ENCODE measurements at places on chromosomes 16 and 17.
A peak's percentile ranks its signal among the peaks of the same experiment; 100 is the strongest.

- DNase-seq, result no peak
Observed at GRCh38 chr16:75433732-75434413, 570 bp upstream of the CFDP1 start.

DNA sequence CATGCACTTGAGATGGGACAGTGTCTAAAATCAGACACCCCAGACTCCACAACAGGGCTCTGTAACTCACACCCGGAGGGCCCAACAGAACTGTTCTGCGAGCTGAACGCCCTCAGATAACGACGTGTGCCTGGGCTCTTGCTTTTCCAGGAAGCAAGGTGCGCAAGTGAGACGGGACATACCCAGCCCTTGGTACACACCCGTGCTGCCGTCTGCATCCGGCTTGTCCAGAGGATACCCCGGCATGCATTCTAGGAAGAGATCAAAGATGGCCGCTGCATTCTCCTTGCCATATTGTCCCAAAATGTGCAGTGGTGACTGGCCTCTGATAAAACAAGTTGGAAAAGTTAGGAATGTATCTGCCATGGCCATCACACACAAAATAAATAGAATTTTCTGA, 29.4 kb downstream of the CYB5D2 start:
- DNase-seq, result no peak

GRCh38 chr17:7610641-7611040, 4.1 kb downstream of the FXR2 start:
- no peak for DNase-seq

GRCh38 chr17:61484174-61484573, 32.0 kb downstream of the TBX4 start:
- DNase-seq, result no peak

- DNase-seq, result no peak
Observed at GRCh38 chr16:50202926-50203624, 50.0 kb downstream of the TENT4B start.

- no peak for DNase-seq
Observed at GRCh38 chr16:84600343-84601229, 17.3 kb downstream of the COTL1 start.

- no peak for DNase-seq
Observed at GRCh38 chr16:20329392-20330138, 2.3 kb upstream of the GP2 start.

DNA sequence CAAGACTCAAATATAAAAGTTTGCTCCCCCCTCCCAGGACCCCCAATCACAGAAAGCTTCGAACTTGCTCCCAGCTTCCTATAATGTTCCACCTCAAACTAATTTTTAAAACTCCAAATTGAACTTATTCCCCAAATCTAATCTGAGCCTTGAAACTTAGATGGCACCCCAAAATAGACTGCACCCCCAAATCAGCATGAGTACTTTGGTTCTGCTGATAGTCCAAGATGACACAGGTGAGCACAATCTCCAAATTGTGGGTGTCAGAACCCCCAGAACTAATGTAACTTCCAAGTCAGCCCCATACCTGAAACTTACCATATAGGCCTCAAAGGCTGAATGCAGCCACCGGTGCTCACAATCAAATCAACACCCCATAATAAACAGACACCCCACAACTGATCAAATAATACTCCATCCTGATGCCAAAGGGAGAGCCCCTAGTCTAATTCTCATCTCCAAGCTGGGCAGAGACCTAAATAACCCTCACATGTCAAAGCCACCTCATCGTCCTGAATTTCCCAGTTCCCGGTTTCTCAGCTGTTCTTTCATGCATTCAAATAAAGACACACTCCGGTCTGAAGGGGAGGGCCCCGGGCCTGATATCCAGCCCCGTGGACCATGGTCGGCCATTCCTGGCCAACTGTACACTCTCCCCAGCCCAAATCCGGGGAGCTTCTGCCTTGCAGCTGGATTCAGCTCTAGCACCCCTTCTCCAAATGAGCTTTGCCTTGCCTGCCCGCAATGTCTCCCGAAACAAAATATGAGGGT, 1.8 kb upstream of the BCL6B start:
- DNase-seq, result no peak

DNA sequence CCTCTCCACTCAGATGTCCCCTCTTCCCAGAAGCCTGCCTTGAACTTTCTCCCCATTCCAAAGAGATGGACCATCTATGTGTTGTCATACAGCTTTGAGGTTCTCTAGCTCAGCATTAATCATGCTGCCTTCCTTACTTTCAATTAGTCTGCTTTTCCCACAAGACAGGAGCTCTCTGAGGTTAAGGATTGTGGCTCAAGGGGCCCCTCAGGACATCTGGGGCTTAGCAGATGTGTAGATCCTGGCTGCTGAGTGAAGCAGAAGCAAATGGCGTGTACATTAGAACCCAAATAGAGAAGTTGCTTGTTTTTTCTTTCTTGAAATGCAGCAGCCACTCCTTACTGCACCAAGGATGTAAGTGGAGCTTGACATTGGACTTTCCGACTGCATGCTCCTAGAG, 330.5 kb upstream of the TNRC6C start:
- no peak for DNase-seq

DNA sequence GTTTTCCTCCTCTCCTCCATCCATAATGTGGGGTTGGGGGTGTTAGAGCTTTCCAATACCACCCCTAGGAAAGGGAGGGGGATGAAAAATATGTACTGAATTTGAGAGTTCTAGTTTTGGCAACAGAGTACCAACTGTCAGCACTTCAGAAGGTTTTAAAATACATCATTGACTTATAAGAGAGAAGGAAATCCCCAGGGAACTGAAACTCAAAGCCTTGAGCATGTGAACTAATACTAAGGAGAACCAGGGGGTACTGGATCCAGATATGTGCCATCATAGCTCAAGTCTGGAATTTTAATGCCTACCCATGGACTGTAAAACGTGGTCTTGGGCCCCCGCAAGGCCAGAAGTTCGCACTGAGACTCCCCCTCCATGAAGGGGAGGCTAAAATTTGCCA, 15.8 kb downstream of the CACNG5 start:
- no peak for DNase-seq

GRCh38 chr16:88907768-88908167, 41.3 kb upstream of the PABPN1L start:
- no peak for DNase-seq

- no peak for DNase-seq
Observed at GRCh38 chr17:7704601-7705268, at the start of gene EFNB3. EFNB3 (plus strand) TSS chr17:7705202; CDS start chr17:7705599, 397 bp downstream.

GRCh38 chr16:87317750-87318644, 805 bp upstream of the C16orf95 start:
- no peak for DNase-seq

DNA sequence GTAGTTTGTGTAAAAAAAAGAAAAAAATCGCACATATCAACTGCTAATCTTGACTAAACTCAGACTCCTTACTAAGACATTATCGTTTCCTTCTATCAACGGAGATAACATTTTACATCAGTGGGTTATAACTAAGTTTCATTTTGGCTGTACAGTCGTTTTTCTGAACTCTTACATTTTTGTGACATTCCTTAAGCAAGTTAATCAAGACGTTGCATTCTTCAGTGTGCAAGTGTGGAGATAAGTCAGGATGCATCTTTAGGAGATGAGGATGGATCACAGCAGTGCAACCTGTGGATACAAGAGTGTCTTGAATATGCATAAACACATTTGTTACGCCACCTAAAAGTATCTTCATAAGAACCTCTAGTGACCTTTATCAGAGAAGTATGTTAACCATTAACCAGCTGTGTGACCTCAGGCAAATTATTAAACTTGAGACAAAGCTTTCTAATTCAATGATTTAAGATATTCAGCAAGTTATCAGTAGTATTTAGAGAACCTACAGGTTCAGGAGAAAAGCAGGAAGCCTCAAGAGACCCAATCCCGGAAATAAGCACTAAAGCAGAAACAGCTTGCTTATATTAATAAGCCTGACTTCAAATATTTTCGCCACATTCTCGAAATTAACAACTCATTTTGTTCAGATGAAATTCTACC, 9.4 kb downstream of the CMC2 start:
- no peak for DNase-seq

GRCh38 chr16:85898521-85899442, at the start of gene IRF8:
IRF8 (plus strand) TSS chr16:85899162; CDS start chr16:85903016, 3,854 bp downstream.
- DNase-seq, result peak; percentile 45

DNA sequence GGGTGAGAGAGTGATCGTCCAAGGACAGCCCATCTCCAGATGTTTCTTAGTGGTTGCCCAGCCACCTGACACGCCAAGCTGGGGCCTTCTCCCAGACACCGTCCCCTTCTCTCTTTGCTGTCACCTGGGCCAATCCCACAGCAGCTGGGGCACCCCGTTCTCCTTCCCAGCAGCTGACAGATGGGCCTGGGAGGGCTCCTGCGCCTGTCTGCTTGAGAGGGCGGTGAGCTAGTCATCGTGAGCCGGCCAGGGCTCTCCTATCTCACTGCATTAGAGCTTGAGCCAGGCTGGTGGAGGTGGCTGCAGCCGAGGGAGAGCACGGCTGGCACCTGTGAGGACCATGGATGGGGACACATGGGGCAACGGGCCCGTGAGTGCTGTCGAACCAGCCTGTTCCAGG, 41.2 kb downstream of the RAB11FIP3 start:
- no peak for DNase-seq

DNA sequence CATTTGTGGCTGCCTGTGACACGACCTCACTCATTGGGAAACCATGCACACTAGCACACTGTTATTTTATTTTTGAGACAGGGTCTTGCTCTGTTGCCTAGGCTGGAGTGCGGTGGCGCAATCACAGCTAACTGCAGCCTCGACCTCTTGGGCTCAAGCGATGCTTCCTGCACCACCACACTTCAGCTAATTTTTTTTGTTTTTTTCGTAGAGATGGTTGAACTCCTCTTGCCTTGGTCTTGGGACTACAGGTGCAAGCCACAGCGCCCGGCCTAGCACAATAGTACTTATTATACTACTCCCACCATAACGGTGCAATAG, 2.8 kb upstream of the NPTX1 start:
- DNase-seq, result no peak

GRCh38 chr16:77594799-77595596, 127.3 kb upstream of the NUDT7 start:
- no peak for DNase-seq

DNA sequence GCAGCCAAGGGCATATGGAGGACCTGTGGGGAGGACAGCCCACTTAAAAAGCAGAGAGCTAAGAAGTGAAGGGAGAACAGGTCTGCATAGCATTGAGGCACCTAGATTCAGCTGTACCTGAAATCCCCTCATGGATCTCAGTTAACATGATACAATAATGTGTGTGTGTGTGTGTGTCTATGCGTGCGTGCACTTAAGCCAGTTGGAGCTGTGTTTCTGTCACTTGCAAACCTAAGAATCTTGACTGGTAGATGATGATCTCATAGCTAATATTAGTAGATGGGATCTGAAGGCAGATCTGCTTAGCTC, 1.7 kb upstream of the ITPRIPL2 start:
- no peak for DNase-seq

DNA sequence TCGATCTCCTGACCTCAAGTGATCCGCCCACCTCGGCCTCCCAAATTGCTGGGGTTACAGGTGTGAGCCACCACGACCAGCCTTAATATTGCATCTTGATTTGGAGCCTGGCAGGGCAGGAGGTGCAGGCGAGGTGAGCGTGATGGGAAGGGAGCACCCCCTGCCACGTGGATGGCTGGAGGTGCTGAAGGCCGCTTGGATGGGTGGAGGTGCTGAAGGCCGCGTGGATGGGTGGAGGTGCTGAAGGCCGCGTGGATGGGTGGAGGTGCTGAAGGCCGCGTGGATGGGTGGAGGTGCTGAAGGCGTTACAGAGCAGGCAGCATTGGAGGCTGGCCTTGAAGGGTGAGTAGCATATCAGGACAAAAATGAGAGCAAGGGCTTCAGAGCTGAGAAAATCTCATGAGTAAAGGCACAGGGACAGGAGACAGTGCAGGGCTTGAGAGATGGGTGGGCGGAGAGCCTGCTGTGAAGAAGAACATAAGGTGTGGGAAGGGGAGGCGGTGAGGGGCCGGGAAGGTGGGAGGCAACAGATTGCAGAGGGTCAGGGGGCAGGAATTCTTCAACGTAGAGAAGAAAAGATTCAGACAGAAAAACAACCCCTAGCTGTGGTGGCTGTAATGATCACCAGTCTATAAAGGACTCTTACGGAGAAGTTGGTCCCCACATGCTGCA, 101.7 kb upstream of the SEC14L1 start:
- no peak for DNase-seq

GRCh38 chr16:70341600-70341999, 5.1 kb upstream of the DDX19A start:
- DNase-seq, result no peak

DNA sequence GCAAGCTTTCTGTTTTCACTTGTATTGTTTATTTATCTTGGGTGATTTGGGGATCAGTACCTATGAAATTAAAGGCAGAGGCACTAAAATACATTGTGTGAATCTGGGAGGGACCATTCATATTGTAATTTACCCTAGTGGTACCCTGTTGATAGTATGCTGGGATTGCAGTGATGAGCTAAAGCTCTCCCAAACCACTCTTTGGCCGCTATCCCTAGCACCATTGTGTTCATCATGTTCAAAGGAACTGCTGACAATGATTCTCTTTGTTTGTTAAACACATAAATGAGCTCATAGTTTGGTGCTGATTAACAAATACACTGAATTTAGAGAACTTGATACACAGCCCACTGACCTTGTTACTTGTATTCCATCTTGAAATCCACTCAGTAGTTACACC, 1469.8 kb downstream of the CDH11 start:
- no peak for DNase-seq

DNA sequence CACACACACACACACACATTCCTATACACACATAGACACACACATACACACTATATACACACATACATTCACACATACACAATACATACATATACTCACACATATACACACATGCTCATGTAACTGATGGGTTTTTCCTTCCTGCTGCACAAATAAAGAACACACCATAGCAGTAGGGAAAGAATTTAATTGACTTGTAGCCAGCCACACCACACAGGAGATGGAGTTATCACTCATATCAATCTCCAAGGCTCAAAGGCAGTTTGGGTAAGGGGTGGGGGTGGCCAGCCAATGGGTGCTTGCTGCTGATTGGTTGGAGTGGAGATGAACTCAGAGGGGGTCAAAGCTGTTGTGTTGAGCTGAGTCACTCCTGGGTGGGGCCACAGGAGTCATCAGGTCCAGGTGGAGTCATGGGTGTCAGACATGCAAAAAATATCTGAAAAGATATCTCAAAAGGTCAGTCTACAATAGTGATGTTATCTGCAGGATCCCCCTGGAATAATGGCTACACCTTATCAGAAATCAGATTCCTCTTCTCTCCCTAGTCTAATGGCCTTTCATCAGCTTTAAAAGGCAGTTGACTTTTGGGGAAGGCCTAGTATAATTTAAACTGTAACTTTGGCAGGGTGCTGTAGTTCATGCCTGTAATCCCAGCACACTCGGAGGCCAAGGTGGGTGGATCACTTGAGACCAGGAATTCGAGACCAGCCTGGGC, 46.1 kb downstream of the WSB1 start:
- no peak for DNase-seq

GRCh38 chr17:35879773-35880654, at the start of gene CCL5:
CCL5 (minus strand) TSS chr17:35880360.
- no peak for DNase-seq

GRCh38 chr16:77212741-77213541, 13.7 kb downstream of the SYCE1L start:
- DNase-seq, result no peak
